ENCODE measurements at places on chromosomes 1 and 21. TPM values are rescaled to one million over a fixed set of nuclear protein-coding genes. Genes with fewer than 3 reads are reported as not detected.

The RNF223 gene
- 0.08 TPM for total RNA-seq

The ACAP3 gene
- total RNA-seq: 17.6 TPM

The TMEM79 gene
- 9.1 TPM for total RNA-seq

The CSF3R gene
- not detected for total RNA-seq

The KRTAP19-7 gene
- total RNA-seq: not detected

The F3 gene
- total RNA-seq: 773 TPM

The ILF2 gene
- total RNA-seq: 287 TPM

The CASP9 gene
- total RNA-seq: 6.6 TPM

Data from hair follicular keratinocyte (primary cell).